ENCODE measurements at places on chromosomes 16 and 17.

DNA sequence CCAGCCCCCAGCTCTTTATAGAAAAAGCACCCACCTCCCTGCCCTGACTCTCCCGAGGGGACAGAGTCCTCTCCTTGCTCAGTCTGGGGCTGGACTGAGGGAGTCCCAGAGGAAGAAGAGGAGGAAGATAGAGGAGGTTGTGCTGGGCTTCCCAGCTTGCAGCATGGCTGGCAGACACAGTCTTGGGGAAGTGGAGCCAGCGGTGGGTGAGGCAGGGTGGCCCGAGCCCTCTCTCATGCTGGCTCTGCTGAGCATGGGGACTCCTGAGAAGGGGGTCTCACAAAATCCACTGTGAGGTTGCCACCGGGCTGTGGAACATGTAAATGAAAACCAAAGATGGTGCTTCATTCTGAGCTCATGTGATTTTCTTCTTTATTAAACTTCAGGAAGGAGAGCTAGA, 398.5 kb downstream of the SLC39A11 start:
- no peak for DNase-seq

GRCh38 chr16:58507963-58508670, 7.2 kb upstream of the SETD6 start:
- no peak for DNase-seq

- no peak for DNase-seq
These were observed 27.7 kb downstream of the AP2B1 start for GRCh38 chr17:35614810-35615209.

- peak; percentile 78 for DNase-seq
These were observed 84.3 kb downstream of the KSR1 start for GRCh38 chr17:27540318-27541101.

DNA sequence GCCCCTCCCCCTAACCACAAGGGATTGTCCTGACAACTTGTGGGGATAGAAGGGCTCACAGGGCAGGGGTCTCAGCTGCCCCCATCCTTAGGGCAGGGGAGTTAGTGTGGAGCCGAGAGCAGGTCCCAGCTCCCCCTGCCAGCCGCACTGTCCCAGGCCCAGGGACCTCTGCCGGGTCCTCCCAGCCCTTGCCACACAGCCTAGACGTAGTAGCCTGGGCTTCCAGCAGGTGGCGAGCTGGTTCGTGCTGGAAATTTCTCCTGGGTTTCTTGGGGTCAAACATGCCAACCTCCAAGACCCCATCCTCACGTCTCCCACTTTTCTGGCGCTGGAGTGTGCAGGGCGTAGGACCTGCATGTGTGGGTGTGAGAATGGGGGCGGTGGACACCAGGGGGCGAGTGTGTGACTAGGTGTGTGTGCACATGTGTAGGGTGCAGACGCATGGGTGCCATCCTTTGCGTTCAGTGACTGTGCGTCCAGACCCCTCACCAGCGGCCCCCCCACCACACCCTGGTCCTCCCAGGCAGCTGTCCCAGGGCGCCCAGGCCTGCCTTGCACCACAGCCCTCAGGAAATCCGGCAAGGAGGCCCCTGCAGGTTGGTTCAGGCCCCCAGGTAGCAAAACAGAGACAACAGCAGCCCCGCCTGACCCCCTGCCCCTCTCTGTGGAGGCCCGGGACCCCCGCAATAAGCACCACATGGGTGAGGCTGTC, 29.5 kb downstream of the SBK1 start:
- DNase-seq = no peak

DNA sequence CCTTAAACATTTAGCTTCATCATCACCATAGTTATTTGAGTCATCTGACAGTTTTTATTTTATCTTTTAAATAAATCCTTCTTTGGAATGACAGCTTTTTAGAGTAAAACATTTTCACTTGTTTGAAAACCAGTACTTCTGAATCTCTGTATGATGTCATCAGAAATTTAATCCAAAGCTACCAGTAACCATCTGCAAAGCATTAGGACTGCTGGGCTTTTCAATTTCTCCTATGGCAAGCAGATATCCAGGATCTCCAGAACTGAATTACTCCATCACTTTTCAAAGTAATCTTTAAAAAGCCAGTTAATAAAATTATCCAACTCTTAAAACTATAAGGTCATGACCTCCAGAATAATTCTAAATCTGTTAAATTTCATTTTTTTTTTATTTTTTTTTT, 51.5 kb downstream of the CHCT1 start:
- no peak for DNase-seq

DNA sequence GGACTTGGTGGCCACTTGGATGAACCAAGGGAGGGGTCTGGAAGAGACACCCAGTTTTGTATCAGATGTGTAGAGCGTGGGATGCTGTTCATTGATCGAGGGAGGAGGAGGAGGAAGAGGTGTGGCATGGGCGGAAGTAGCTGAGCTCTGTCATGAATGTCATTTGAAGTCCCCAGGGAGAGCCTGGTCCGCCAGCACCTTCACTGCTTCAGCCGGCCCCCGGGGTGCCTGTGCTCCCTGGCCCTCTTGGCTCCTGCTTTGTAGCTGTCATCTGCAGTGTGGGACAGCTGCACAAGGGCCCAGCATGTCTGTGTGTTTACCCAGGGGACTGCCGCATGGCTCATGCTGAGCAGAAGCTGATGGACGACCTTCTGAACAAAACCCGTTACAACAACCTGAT, 75.4 kb upstream of the RBL2 start:
- no peak for DNase-seq

- no peak for DNase-seq
These were observed 16.2 kb downstream of the SNN start for GRCh38 chr16:11684231-11685025.

DNA sequence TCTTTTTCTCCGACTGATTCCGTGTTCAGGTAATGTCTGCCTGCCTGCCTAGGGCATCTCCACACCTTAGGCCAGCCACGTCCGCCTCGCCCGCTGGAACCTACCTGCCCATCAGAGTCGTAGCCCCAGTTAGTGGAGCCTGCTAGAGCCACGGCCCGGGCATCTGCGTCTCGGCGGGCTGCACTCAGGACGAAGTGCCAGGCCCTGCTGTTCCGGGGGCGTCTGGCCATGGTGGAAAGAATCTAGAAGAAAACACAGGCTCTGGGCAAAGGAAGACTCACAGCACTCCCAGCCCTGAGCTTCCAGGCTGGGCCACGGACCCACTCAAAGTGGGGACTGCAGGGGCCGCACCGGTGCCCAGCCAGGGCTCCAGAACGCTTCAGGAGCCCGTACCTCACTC, 1.1 kb downstream of the SPSB3 start:
- DNase-seq = no peak

DNA sequence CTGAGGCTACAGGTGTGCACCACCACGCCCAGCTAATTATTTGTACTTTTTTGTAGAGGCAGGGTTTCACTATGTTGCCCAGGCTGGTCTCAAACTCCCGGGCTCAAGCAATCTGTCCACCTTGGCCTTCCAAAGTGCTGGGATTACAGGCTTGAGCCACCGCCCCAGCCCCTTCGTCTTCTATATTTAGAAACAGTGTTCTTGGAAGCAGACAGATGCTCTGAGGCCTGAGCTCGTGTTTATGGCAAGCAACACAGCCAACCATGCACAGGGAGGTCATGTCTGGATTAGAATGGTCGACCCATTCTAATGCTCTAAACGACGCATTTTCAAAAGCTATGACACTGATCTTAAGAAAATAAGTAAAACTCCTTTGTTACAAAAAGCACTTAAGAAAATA, 16.6 kb downstream of the TMEM204 start:
- no peak for DNase-seq

- DNase-seq = peak; percentile 42
These were observed 6.1 kb upstream of the ATP6V0C start for GRCh38 chr16:2507665-2508064.

DNA sequence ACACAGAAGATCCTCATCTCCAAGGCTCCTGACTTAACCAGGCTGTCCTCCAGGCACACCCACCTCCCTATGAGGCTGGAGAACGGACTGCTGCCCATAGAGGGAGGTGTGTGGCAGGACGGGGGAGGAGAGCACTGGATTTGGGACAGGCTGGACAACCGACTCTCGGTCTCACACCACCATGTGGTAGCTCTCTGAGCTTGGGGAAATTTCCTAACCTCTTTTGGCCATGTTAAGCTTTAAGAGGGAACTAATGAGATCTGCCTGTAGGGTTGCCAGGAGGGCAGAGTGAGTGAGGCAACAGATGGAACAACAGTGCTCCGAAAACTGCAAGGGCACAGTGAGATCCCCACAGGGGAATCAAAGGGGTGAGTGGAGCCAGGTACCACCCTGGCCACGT, 32.7 kb downstream of the RHBDL3 start:
- no peak for DNase-seq

GRCh38 chr17:14745541-14745940, 444.7 kb downstream of the HS3ST3B1 start:
- no peak for DNase-seq

GRCh38 chr16:3038896-3039295, 2.2 kb upstream of the BICDL2 start:
- DNase-seq = no peak

DNA sequence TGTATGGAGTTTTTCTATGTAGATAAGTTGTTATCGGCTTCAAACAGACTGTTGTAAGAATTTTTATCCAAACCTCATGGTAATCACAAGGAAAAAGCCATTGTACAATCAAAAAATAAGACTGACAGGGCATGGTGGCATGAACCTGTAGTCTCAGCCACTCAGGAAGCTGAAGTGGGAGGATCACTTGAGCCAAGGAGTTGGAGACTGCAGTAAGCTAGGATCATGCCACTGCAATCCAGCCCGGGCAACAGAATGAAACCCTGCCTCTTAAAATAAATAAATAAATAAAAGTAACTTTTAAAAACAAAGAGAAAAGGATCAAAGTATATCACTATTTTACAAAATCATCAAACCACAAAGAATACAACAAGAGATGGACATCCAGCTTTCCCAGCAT, 14.4 kb downstream of the OR1A1 start:
- DNase-seq = no peak

DNA sequence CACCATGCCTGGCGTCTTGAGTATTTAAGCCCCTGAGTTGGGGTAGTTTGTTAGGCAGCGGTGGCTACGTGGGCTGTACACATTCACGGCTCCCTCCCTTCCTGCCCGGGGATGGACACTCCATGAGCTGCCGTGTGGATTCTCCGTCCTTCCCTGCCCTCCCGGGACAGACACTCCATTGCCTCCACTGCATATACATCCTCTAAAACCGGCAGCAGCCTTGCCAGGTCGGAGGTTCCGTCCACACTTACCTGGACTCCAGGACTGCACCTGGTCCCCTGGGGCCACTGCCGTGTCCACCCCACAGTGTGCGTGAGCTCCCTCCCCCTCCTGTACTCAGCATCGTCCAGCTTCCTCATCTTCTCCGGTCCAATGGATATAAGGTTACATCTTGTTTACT, 3.5 kb upstream of the SPATA2L start:
- no peak for DNase-seq

DNA sequence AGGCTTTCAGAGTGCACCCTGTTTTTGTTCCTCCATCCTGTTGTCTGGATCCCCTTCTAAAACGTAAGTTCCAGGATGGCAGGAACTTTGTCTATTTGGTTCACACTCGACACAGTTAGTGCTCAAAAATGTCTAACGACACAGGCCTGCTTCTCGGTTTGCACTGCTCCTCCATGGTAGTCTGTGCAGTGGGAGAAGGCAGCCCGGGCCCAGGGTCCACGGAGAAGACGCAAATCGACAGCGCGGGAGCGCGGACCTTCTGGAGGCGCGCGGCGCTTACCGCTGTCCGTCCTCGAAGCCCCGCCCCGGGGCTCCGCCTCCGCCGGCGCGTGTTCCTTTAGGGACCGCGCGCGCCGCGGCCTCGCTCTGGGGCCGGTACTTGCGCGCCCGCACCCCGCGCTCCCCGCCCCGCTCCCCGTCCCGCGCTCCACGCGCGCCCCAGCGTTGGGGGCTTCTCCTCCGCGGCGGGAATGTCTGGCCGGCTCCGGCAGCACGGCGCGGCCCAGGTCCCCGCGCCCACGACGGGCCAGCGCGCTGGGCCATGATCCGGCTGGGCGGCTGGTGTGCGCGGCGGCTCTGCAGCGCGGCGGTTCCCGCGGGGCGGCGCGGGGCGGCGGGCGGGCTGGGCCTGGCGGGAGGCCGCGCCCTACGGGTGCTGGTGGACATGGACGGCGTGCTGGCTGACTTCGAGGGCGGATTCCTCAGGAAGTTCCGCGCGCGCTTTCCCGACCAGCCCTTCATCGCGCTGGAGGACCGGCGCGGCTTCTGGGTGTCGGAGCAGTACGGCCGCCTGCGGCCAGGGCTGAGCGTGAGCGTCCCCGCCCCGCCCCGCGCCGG, at the start of gene NT5M:
Gene NT5M, plus strand, starts transcription at position 364 of the 837 bp plus-strand sequence. Its CDS starts 178 bp downstream, at position 542.
- DNase-seq = peak; percentile 83

GRCh38 chr16:52543654-52544053, 3.3 kb downstream of the TOX3 start:
- DNase-seq = no peak

- DNase-seq = no peak
These were observed 25.1 kb upstream of the CCNF start for GRCh38 chr16:2404099-2404498.

DNA sequence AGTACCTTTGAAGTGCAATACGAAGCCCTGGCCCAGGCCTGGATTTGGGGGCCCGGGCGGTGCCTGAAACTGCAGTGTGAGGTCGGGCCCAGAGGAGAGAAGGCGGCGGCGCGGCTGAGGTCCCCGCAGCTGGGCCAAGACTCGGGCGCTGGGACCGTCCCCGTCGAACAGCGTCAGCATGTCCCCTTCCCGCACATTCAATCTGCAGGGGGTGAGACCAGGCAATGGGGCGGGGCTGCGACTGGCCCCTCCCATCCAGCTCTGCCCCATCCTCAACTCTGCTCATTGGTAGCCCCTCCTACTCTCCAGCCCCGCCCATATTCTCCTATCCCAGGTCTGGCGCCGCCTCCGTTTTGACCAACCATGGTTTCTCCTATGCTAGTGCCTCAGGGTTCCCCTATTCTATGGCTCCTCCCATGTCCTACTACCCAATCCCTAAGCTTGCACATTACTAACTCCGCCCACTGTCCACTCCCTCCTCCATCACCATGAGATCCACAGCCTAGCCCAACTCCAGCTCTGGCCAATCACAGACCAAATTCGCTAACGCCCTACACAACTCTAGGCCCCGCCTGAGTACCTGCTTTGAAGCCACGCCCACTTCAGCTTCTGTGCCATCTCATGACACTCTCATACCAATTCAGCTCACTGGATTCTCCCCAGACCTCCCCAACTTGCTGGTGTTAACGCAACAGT, 14.4 kb upstream of the CDIPT start:
- DNase-seq = no peak

- DNase-seq = no peak
These were observed 135.5 kb downstream of the IRF8 start for GRCh38 chr16:86034421-86034919.

DNA sequence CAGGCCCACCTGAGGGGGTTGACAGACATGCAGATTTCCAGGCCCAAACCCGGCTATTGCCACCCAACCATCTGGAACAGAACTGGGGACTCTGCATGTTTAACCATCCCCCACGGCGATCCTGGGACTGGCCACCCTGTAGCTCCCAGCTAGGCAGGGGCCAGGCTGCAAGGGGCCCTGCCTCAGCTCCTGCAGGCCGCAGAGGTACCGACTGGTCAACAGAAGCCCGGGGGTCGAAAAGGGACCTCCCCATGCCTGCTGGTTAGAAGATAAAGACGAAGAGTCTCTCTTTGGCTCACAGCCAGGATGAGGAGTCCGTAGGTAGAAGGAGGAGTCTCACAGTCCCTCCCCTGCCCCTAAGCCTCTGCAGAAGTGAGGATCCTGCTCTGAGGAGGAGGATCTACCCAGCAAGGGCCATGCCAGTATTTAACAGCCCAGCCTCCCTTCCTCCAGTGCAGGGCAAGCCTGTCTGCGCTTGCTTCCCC, 223.4 kb upstream of the TNRC6C start:
- peak; percentile 61 for DNase-seq

Data from femur (tissue), 1 donor.